ENCODE measurements at places on chromosomes 6 and 20.

DNA sequence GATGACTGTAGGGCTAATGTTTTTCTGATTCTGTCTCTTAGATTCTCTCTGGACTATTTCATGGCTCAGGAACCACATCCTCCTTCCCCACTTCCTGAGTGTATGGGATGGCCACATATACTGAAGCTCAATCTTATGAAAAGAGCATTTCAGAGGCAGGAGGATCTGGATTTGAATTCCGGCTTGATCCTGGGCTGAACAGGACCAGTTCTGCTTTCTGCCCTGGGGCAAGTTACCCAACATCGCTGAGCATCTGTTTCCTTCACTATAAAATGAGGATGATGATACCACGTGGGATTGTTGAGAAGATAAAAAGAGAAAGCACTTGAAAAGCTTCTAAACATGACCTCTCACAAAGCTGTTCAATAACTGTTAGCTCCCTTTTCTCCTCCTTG is 168.4 kb upstream of the TNFAIP3 start:
- no peak for DNase-seq

- DNase-seq, result no peak
Measured at GRCh38 chr20:63400486-63401210, 39.5 kb upstream of the CHRNA4 start.

GRCh38 chr6:98928688-98929087 is 19.1 kb downstream of the FBXL4 start:
- DNase-seq, result no peak

DNA sequence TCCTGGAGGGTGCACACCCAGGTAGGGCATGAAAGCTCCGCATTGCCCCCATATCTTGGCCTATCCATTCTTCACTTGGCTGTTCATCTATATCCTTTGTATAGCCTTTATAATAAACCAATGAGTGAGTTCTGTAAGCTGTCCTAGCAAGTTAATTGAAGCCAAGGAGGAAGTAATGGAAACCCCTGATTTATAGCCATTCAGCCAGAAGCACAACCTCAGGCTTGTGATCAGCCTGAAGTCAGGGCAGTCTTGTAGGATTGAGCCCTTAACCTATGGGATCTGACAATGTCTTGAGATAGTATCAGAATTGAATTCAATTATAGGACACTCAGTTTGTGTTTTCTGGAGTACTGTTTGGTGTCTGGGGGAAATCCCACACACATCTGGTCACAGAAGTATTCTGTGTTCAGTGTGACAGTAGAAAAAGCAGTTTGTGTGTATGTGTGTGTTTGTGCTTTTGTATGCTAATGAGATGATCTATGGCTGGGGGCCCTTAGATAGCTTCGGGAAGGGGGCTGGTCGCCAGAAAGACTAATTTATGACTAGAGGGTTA is 5.7 kb downstream of the NT5E start:
- no peak for DNase-seq

DNA sequence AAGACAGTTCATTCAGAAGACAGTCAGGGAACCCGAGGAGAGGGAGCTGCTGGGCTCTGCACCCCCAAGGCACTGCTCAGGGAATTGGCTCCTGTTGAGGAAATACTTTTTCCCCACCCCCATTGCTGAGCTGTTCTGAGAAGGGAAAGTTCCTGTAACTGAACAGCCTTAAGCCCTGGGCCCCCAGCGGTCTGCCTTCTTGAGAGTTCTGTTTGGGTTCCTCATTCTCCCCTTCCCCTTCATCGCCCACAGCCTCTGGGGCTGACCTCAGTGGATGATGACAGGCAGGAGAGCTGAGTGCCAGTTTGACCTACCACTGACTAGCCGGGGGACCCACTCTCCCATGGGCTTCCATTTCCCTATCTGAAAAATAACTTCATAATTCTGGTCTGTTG is 10.7 kb downstream of the HCK start:
- DNase-seq, result peak; percentile 9
